ENCODE measurements at places on chromosomes 16 and 17.

GRCh38 chr17:15265131-15265530 is at the start of gene PMP22:
TSS of gene PMP22 (minus strand) at chr17:15265326. CDS start at chr17:15260727, 4,599 bp downstream.
- no peak for DNase-seq

DNA sequence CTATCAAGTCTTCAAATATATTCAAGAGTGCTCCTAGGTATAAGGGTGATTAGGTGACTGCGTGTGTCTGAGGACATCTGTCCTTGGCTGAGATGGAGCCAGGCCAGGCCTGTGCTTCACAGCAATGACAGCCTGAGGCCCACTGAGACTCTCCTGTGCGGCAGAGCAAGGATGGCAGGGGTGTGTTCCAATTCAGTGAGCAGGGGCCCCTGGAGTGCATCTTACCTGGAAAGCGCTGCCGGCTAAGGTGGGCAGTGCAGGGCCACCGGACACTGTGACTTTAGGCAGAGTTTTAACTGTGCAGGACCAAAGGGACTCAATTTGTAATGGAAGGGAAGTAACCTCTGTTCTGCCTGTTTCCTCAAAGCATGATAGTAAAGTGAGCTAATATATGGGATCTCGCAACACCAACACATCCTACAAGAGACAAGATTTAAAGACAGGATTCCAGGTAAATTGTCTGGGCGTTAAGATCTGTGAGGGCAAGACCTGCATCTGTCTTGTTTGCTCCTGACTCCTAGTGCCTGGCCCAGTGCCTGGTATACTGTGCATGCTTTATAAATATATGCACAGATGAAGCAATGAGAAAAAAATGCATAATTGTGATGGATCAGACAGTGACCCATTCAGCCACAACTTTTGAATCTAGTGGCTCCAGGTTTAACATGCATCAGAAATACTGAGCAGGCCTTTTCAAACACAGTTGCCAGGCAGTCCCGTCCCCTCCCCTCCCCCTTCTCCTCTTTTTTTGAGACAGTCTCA is 86.7 kb downstream of the MRC2 start:
- DNase-seq = no peak

- no peak for DNase-seq
Measured at GRCh38 chr17:42535155-42536047, 640 bp upstream of the NAGLU start.

DNA sequence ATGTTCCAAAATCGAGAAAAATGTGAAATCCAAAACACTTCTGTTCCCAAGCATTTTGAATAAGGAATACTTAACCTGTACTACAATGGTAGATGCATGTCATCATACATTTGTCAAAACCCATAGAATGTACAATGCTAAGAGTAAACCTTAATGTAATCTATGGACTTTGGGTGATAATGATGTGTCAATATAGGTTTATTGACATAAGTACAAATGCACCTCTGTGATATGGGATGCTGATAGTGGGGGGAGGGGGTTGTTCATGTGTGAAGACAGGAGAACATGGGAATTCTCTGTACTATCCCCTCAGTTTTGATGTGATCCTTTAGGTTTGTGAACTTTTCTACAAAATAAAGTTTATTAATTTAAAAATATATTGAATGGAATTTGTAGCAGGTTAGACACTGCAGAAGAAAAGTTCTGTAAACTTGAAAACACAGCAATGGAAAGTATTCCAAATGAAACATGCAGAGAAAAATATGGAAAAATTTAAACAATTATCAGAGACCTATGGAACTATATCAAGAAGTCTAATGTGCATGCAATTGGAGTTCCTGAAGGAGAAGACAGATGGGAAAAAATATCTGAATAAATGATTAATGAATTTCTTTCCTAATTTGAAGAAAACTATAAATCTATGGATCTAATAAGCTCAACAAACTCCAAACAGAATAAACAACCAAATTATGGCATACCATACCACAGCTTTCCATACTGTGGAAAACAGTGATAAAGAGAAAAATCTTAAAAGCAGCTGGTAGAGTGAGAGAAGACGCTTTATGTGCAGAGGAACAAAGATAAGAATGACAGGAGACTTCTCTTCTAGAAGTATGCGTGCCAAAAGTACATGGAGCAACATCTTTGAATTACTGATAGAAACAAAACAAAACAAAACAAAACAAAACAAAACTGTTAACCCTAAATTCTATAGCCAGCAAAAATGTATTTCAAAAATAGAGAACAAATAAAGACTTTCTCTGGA is 34.7 kb upstream of the MSI2 start:
- DNase-seq = no peak

- DNase-seq = no peak
Measured at GRCh38 chr16:84443166-84443802, 61.2 kb downstream of the MEAK7 start.

- DNase-seq = no peak
Measured at GRCh38 chr17:60137731-60138130, 12.0 kb upstream of the CA4 start.

DNA sequence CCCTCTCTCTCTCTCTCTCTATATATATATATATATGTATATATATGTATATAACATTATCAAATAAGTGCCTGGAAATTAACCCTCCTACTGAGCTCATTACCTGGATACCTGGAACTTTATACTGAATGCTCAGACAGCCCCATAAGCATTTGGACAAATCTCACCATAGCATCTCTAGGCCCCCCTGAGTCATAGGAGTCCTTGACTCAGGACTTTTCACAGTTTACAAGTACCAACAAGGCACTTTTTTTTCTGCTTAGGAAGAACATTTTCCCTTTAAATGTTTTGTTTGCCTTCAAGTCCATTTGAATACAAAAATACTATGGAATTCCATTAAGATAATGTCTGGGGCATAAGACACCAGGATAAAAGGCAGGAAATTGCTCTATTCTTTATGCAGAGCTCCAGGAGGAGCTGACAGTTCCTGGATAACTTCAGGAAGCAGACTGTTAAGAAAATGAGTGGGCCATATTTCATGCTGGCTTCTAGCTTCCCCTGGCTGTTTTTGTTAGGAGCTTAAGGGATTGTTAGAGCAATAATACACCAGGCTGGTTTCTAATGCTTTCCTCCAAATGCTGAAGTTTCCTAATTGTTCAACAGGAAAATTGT is 171.7 kb upstream of the ASIC2 start:
- no peak for DNase-seq
